ENCODE measurements at places on chromosomes 4 and X.

DNA sequence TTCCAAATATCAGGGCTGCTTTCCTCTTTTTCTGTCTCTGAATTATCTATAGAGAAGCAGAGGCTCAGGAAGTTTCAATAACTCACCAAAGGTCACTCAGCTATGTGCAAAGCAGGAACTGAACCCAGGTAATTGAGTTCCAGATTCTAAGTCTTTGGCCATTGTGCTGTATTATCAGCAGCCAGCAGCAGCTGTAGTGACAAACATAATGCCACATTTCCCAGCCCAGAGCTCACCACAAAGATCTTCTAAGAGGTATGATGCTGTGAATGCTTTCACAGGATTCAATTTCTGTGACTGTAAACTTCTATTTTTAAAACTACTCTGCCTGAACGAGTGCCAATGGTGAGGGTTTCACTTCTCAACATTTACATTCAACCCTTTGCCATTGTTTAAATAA is 56.4 kb downstream of the SPOCK3 start:
- DNase-seq, result no peak

GRCh38 chrX:43141885-43142284 is 363.9 kb upstream of the PPP1R2C start:
- DNase-seq, result no peak

- no peak for DNase-seq
Measured at GRCh38 chr4:3675251-3676115, 90.7 kb upstream of the ADRA2C start.

- no peak for DNase-seq
Measured at GRCh38 chr4:27463816-27464215, 603.2 kb downstream of the STIM2 start.

- DNase-seq, result no peak
Measured at GRCh38 chrX:30248854-30249253, 1.9 kb downstream of the MAGEB1 start.

DNA sequence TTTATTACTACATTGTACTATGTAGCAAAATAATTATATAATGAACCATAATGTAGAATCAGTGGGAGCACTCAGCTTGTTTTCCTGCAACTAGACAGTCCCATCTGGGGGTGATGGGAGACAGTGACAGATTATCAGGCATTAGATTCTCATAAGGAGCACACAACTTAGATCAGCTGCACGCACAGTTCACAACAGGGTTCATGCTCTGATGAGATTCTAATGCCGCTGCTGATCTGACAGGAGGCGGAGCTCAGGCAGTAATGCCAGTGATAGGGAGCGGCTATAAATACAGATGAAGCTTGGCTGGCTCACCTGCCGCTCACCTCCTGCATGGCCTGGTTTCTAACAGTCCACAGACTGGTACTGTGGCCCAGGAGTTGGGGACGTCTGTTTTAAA is 199.2 kb downstream of the MAB21L2 start:
- no peak for DNase-seq

DNA sequence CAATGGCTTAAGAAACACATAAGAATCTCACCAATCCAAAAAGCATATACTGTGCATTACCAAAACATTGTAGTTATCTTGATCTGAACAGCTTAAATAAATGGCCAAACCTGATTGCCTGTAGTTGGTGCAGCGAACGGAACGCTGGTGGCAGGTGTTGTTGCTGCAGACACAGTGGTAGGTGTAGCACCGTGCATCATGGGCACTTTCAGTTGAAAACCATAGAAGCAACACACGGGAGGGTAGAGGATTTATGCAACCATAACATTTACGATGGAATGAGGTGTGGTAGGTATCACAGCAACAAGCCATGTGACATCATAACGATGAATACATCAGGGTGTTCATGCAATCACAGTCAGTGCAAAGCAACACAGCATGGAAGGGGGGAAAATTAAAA is 106.8 kb downstream of the MBNL3 start:
- no peak for DNase-seq

- DNase-seq, result no peak
Measured at GRCh38 chr4:117811731-117812130, 222.6 kb upstream of the NDST3 start.

DNA sequence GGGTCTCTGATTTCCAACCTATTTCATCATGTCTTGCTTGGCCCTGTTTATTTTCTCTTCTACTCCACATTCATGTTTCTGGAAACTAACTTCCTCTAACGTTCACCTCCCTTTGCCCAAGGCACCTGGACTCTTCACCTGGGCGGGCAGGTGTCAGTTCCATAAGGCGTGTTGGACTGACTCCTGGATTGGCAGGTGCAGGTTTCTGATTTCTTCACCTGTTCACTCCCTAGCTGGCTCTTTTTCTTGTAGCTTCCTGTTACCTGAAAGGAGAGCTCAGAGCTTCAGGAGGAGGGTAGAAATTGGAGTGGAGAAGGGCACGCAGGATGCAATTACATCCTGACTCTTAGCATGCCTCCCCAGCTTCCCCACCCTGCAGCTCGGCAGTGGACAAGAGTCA is 350.8 kb upstream of the KLF3 start:
- no peak for DNase-seq

DNA sequence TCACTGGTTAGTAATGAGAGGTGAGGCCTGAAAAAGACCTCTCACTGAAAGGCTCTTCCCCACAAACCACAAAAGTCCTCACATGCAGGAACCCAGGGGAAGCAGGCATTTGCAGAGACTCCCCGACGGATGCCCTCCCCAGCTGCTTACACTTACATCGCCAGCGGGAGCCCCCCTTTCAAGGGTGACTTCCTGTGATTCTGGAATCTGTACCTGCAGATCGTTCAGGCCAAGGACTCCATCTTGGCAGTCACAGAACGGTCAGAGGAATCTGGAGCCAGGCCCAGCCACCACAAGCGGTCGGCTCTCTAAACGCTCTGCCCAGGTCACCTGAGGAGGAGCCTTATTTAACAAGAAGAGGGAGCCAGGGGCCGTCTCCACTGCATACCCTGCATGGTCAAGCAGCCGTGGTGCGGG is 71.3 kb upstream of the STS start:
- no peak for DNase-seq

DNA sequence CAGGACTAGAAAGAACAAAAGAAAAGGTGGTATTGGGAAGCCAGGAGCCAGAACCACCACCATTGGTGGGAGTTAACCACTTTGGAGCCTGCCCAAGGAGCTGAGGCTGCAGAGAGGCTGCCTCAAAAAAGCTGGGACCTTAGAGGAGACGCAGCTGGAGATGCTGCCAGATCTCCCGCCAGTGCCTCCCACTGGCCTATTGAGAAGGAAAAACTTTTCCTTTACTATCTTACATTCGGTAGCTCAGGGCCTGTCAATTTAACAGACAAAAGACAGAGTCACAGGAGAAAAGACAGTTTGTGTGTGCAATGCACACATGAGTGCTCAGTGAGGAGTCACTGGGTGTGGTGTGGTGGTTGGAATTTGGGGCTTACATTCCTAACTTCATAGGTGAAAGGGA is 52.4 kb upstream of the HPSE start:
- DNase-seq, result no peak

DNA sequence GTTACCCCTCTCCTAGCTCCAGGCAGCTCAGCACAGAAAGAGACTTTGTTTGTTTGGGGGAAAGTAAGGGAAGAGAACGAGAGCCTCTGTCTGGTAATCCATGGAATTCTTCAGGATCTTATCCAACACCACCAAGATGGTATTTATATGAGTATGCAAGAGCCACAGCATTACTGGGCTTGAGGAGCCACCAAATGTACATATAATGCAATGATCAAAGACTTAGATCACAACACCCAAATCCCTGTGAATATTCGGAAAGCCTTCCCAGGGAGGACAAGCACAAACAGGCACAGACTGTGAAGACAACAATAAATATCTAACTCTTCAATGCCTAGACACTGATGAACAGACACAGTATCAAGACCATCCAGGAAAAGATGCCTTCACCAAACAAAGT is 116.6 kb downstream of the UPRT start:
- no peak for DNase-seq

DNA sequence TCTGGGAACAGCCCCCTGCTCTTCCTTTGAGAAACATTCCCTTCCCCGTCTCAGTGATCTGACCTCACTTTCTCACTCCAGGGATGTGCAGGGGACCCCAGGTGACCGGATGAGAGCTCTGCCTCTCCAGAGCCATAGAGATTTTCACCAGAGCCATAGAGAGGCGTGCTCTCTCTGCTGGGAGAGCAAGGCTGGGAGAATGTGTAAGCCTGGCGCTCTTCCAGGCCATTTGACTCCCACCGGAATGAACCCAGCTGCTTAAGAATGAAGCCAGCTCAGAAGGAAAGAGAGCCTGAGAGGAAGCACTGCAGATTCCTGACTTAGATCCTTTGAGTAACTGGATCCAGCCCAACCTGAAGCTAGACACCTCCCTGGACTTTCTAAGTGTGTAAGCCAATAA is 106.4 kb downstream of the DHX15 start:
- DNase-seq, result no peak

GRCh38 chr4:139208404-139208945 is 31.5 kb upstream of the ELF2 start:
- no peak for DNase-seq

GRCh38 chr4:153223930-153224329 is 19.7 kb downstream of the TRIM2 start:
- DNase-seq, result no peak

DNA sequence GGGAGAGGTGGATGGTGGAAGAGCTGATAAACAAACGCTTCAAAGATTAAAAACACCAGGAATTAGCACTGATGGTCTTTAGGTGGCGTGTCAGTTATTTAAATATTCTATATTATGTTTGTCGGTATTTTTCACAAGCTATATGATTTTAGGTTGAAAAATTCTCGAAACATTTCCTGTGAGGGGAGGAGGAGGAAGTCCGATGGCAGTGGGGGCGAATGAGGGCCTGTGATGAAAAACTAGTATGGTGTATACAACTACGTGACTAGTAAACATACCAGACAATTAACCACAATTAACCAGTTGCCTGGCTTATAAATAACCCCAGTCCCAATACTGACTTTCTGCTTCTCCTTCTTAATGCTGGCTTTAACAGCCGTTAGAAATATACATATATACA is 595 bp upstream of the NAP1L2 start:
- DNase-seq, result no peak

DNA sequence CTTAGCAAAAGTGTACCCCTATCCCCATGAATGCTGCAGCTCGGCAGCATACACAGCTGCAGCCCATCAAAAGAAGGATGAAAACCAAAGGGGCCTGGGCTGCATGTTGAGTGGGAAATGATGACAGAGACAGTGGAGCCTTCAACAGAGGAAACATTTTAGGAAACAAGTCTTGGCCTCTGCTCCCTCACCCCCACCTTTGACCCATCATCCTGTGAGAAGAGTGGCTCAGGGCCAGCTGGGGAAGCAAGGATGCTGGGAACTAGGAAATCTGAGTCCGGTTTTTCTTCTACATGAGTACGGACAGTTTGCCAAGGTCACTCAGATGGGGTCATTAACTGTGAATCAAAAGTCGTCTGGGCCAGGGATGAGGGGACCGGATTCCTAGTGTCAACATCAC is 37.2 kb downstream of the IDS start:
- DNase-seq, result no peak

DNA sequence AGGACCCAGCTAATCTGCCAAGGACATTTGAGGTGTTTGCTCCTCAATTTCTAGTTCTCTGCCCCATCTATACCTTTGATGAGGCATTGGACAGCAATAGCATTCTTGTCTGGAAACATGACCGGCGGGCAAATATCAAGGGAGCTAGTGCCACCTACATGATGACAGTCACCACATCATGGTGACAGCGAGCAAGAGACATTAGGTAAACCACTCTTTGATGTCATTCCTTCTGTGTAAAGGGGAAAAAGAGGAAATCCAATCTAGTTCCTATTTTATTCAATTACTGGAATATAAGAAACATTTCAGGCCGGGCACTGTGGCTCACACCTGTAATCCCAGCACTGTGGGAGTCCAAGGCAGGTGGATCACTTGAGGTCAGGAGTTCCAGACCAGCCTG is 20.7 kb upstream of the IL13RA1 start:
- no peak for DNase-seq

All from activated CD8-positive, alpha-beta memory T cell treated with anti-CD3 and anti-CD28 coated beads for 24 hours (primary cell).